CD4-positive, alpha-beta T cell treated with Interleukin-6 for 4 hours (primary cell): ENCODE measurements at places on chromosomes 12 and 14.

- DNase-seq, result no peak
Measured at GRCh38 chr12:56474389-56474788, 6.0 kb downstream of the SPRYD4 start.

DNA sequence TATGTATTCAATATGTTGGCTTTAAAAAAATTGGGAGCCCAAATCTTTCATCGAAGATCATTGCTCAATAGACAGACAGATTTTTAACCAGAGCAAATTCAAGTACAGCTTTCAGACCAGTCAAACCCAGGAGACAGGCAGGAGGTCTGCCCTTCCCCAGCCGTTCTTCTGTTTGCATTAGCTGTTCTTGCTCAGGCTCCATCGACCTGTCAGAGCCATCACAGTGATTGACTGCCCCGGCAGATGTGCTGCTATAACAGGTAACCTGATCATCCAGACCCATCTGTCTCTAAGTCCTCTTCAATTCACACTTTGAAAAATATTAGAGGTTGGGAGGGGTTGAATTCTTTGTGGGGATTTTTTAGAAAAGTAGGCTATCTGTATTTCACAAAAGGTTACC is 453.5 kb downstream of the FOXG1 start:
- DNase-seq, result no peak

DNA sequence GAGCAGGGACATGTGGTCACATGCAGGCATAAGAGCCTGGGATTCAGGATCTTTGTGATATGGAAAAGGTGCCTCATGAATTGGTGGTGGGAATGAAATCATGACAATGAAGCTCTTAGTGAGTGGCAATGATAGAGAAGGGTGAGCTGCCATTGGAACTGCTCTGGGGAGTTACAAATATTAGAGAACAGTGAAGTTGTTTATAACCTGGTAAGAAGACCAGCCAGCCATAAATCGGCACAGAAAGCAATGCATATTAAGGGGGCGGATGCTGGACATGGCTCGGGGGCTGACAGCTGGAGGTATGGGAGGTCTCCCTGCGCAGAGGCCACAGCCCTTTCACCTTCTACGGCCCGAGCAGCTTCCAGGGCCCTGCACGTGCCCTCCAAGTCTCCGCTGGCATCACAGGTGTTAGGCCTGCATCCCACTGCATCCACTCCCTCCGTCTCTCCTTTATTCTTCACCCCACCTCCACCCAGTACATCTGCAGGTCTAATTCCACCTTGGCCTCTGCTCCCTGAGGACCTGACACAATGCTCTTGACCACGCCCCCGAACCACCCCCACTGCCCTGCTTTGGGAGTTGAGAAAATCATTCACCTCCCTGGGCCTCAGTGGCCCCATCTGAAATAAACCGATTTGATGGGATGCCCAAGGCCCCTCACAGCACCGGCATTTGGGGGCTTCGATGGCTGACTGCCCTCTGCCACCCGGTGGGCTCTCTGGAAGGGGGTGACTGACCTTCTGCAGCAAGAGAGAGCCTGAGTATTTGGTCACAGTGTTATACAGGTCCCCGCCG is 4.1 kb downstream of the CACNA2D4 start:
- DNase-seq, result no peak

GRCh38 chr12:26846416-26846815 is 13.4 kb upstream of the ITPR2 start:
- DNase-seq, result no peak
